ENCODE measurements at places on chromosomes 16 and 17.

DNA sequence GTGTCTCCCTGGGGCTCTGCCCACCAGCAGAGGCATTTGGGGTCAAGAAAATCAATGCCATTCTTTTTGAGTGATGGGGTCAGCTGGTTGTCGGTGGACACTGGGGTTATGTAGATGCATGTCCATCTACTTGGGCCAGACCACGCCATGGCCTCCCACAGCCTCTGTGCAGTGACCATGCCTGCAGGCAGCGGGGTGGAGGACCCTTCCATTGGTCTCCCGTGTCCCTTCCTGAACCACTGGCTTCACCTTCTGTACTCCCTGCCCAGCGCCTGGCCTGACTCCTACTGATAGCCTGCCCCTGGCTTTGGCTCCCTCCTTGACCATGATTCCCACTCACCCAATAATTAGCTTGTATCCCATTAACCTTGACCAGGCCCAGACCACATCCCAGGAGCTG is 28.0 kb upstream of the SPNS3 start:
- DNase-seq = no peak

DNA sequence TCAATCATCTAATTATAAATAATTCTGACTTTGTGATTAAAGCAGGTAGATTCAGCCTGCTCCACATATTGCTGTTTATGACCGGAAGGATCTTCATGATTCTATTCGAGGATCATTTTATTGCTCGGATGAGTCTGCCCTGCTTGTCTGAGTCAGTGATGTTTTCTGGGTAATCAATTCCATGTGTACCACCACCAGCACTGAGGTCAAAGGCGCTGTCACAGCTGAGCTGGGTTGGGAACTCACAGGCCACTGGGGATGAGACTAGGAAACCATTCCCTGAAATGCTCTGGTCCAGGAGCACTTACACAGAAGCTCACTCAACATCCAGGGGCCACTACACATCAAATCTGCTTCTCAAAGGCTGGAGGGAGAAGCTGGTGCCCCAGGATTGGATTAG is 30.4 kb upstream of the ERN1 start:
- no peak for DNase-seq

DNA sequence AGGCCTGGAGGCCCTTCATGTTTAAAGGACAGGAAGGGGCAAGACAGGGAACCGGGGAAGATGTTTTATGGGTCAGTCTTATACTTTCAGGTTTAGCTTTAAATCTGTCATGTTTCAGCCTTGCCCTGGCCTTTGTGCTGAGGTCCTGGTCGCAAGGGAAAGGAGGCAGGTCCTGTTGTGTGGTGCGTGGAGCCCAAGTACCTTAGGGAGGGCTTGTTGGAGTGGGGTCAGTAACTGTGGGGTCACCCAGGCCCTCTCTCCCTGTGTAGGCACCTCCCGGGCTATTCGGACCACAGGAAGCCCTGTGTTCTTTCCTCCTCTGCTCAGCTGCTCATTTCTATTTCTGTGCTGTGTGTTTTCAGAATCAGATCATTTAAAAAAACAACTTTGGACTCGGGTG is 42.7 kb downstream of the MPRIP start:
- DNase-seq = no peak

DNA sequence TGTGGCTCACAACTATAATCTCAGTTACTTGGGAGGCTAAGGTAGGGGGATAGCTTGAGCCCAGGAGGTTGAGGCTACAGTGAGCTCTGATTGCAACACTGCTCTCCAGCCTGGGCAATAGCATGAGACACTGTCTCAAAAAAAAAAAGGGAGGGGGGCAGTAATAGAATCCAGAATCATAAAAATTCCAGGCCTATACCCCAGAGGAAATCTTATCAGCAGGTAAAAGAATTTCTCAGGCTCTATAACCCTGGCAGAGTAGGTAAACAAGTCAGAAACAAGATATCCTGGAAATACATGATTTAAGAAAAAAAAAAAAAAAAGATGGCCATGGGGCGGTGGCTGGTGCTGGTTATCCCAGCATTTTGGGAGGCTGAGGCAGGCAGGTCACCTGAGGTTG is 12.9 kb downstream of the SPAG9 start:
- no peak for DNase-seq

DNA sequence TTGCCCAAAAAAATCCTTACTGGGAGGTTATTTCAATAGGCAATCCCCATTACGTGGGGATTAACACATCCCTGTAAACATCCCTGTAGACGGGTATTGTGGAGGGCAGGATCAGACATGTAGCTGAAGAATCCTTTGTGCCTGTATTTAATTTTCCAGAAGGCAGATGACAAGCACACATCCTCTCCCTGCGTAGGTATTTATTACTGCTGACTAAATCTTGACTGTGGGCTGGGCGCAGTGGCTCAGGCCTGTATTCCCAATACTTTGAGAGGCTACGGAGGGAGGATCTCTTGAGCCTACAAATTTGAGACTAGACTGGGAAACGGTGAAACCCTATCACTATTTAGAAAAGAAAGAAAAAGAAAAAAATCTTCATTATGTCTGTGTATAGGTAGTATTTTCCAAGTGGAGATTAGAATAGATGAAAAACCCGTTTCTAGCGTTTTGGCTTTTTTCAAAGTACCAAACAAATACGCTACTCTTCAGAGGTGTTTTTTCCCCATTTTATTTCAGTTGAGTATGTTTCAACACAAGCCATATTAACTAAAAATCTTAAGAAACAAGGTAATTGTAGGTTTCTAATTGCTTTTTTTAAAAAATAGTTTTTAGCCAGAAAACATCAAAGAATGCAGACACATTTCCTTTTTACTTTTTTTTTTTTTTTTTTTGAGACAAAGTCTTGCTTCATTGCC is 1.5 kb upstream of the MARF1 start:
- DNase-seq = no peak

GRCh38 chr16:77690416-77690815 is 31.9 kb upstream of the NUDT7 start:
- DNase-seq = no peak

- DNase-seq = no peak
Observed at GRCh38 chr17:40472733-40473452, 28.5 kb downstream of the TNS4 start.

GRCh38 chr16:53446090-53446489 is 11.8 kb downstream of the RBL2 start:
- DNase-seq = no peak

GRCh38 chr16:68389750-68390371 is 58.4 kb downstream of the SMPD3 start:
- DNase-seq = no peak

- DNase-seq = no peak
Observed at GRCh38 chr17:35586569-35587073, 501 bp upstream of the AP2B1 start.

GRCh38 chr16:10950393-10950792 is 6.0 kb downstream of the CLEC16A start:
- no peak for DNase-seq

DNA sequence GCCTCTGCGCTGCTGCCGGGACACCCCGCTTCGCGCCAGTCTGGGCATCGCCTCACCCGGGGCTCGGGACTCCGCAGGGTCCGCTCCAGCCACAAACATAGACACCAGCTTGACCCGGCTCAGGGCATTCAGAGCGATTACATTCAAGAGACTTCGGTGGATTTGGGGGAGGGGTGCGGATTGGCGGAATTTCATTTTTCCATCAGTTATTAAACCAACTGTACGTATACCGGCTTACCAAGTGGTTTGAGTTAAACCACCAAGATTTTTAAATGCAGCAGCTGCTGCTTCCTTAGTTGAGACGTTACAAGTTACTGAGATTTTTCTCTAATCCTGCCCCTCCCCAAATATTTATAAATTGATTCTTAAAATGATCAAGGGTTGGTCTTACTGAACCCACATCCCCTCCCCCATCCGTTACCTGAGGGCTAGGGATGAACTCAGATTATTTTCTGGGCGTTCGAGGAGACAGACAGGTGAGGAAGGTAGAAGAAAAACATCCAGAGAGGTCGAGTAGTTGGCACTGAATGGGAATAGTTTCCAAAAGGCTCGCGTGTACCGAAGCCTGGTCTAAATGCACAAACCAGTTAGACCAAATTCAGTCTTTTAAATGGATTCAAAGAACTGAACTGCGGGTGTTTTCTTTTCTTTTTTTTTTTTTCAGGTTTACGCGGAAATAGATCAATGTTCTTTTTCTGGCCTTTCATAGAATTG is 1.5 kb downstream of the CRHR1 start:
- DNase-seq = no peak

DNA sequence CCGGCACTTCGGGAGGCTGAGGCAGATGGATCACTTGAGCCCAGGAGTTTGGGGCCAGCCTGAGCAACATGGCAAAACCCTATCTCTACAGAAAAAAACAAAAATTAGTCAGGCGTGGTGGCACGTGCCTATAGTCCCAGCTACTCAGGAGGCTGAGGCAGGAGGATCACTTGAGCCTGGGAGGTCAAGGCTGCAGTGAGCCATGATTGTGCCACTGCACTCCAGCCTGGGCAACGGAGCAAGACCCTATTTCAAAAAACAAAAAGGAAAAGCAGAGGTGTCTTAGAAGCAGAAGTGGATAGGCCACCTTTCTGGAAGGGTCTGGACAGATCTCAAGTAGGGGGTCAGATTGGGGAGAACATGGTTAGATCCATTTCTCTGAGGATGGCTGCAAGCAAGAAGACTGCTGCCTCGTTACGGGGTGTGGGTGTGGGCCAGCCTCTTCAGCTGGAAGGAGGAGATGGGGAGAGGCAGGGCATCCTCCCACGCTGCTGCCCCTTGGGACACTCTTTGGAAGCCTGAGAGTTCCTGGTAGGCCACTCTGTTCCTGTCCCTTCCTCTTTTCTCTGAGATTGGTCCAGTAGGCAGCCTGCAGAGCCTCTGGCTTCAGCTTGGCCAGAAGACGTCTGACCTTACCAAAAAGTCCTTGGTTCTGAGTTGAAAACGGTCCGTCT is 208.0 kb downstream of the MSI2 start:
- DNase-seq = no peak

DNA sequence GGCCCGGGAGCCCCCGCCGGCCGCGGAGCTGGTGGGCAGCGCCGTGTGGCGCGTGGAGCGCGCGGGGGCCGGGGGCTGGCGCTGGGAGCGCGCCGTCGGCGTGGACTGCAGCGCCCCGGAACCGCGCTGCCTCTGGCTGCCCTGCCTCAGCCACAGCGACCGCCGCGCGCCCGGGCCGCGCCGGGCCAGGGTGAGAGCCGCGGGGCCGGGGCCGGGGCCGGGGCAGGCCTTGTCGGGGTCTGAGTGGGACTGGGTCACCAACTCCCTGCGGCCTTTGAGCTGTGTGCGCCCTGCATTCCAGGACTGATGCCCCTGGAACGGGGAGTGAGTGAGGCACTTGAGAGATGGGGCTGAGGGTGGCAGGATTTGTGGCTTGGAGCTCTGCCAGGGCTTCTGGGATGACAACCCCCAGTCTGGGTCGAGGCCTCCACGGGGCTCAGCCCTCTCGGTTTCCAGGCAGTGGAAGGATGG is 25.7 kb downstream of the ARHGAP23 start:
- DNase-seq = no peak

DNA sequence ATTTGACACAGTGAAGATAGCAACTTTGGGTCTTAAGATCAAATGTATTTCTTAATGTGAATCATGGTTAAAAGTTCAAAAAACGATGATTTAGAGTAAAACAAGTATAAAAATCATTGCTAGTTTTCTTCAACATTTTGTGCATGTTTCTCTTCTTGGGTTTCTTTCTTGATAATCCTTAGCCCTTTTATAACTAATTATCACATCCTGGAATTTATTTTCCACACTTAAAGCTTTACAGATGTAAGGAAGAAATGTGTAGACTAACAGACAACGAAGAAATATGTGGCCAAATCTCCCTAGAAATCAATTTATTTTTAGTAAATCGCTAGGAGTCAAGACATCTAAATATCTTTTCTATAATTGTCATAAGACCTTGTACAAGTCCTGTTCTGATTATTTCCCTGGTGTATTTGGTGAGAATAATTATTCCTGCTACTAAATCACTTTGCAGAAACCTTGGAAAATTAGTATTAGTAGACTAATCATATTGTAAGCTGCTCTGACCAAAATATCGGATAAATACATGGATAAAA is 4.9 kb downstream of the NACA2 start:
- no peak for DNase-seq

- no peak for DNase-seq
Observed at GRCh38 chr17:76499267-76499667, 2.0 kb downstream of the RHBDF2 start.

DNA sequence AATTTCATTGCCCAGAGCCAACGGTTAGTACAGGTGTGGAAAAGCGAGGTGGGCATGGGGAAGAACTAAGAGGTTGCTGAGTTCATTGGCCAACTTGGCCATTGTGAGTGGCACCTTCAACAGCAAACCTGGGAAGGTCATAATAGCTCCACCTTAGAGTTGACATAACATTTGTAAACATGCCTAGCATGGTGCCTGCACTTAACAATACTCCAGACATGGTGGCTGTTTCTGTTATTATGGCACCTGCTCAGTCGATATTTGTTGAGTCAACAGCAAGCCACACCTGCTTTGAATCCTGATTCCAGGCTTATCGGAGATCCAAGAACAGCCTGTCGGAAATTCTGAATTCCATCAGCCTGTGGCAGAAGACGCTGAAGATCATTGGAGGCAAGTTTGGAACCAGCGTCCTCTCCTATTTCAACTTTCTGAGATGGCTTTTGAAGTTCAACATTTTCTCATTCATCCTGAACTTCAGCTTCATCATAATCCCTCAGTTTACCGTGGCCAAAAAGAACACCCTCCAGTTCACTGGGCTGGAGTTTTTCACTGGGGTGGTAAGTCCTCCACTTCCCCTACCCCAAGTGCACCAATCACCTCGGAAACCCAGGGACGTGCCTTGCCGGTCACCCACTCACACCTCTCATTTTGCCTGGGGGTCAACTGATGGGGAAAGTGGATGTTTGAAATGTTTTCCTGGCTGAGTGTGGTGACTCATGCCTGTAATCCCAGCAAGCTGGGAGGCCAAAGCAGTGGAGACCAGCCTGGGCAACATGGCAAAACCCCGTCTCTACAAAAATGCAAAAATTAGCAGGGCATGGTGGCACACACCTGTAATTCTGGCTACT is 46.0 kb downstream of the TMC5 start:
- no peak for DNase-seq

- peak; percentile 83 for DNase-seq
Observed at GRCh38 chr17:50425682-50426471, at the start of gene ACSF2. ACSF2 (plus strand) TSS chr17:50426218; CDS start chr17:50426262, 44 bp downstream.

DNA sequence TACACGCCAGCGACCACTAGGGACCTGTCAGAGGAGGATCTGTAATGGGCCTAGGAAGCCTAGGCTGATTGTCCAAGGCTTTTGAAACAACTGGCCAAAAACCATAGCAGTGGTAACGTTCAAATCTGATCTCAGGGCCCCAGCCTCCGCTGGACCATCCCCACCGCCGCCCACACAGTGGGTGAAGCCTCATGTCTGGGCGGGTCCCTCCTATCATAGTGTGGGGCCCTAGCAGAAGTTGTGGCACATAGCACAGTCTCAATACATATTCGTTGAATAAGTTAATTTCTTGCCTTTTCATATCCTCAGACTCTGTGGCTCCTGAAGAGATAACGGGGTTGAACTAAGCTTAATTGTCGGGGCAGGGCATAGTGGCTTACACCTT is 818 bp downstream of the DPH1 start:
- DNase-seq = no peak

GRCh38 chr16:24759006-24759405 is 29.6 kb downstream of the TNRC6A start:
- DNase-seq = no peak

Measured in activated CD4-positive, alpha-beta memory T cell treated with anti-CD3 and anti-CD28 coated beads for 36 hours (primary cell).